ENCODE measurements at places on chromosomes 16 and 17.

DNA sequence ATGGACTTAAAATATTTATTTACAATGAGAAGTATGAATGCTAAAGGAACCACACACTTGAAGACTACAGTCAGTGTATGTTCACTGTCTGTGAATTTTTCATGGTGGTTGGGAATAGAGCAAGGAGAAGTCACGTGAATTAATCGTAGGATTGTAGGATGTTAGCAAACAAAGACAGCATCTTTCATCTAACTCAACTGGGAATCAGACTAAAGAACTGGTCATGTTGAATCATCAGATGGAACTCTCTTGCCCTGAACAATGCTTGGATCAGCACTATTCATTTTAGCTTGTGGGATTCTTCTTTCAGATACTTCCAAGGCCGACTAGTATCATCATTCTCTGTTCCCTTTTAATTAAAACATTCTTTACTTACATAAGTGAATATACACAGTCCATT is 18.1 kb downstream of the KCNJ2 start:
- no peak for DNase-seq

GRCh38 chr16:71230122-71230845 is at the start of gene HYDIN:
Gene HYDIN (minus strand): TSS chr16:71230722. CDS start chr16:71186895, 43,827 bp downstream.
- DNase-seq, result peak; percentile 37

GRCh38 chr17:73533127-73533526 is 111.1 kb downstream of the SDK2 start:
- DNase-seq, result peak; percentile 34

- DNase-seq, result no peak
These were observed 16.8 kb upstream of the PLLP start for GRCh38 chr16:57301126-57301817.

DNA sequence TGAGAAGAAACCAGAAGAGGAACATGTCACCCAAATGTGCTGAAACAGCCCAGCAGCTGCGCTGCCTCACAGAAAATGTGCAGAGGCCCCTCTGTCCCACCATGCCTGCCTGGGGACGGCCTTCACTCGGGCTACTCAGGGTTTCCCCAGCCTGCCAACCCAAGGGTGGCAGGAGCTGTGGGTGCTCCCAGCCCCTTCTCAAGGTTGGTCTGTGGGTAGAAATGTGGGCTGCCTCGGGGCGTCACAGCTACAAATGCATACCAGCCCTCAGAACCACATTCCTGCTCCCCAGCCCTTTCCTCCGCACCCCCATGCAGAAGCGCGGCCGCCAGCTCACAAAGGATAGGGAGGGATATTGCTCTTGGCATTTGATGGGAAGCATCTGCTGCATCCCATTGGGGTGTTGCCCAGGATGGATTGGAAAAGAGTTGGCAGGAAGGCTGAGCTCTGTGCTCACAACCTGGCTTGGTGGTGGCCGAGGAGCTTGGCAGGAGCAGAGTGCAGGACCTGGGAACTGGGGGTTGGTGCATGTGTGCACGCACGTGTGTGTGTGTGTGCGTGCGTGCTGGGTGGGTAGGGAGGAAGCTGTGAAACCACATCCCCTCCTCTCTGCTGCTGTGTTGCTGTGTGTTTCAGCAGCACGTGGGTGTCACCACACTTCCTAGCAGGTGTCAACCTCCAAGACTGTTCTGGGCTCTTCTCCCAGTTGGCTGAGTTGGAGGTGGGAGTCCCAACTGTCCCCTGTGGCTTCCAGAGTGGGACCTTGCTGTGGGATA is 304.4 kb downstream of the SEC14L1 start:
- no peak for DNase-seq

- DNase-seq, result peak; percentile 28
These were observed 50.8 kb downstream of the TBC1D26 start for GRCh38 chr17:15782866-15783265.
